ENCODE measurements at places on chromosomes 2 and 18. TPM values are rescaled to one million over a fixed set of nuclear protein-coding genes. Genes with fewer than 3 reads are reported as not detected.

- H3K4me3 ChIP-seq, result no peak overlapping the region
- no peaks in the 10 kb centered on the region for H3K27me3 ChIP-seq
- H3K36me3 ChIP-seq, result no peaks in the 10 kb centered on the region
- no peaks in the 10 kb centered on the region for H3K4me1 ChIP-seq
- DNase-seq, result no peak
- no peak overlapping the region for H3K27ac ChIP-seq
Observed at GRCh38 chr2:129499747-129500146, 479.7 kb upstream of the RAB6C start.

DNA sequence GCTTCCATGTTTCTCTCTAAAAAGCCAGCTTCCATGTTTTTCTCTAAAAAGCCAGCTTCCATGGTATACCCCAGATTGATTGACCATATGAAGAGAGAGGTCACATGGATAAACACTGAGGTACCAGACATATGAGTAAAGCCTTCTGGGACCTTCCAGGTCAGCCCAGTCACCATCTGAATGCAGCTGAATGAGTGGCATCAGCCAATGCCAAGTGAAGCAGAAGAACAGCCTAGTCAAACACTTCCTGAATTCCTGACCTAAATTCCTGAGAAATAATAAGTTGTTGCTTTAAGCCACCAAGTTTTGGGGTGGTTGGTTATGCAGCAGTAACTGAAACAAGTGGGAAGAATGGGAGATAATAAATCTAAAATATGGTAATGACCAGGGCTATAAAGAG lies 5.7 kb upstream of the ALS2 start:
- H3K4me1 ChIP-seq, result no peaks in the 10 kb centered on the region
- no peaks in the 10 kb centered on the region for H3K27me3 ChIP-seq
- DNase-seq, result no peak
- H3K27ac ChIP-seq, result no peak overlapping the region

HRH4 gene
- not detected for total RNA-seq

ASB18 gene
- total RNA-seq, result not detected

DNA sequence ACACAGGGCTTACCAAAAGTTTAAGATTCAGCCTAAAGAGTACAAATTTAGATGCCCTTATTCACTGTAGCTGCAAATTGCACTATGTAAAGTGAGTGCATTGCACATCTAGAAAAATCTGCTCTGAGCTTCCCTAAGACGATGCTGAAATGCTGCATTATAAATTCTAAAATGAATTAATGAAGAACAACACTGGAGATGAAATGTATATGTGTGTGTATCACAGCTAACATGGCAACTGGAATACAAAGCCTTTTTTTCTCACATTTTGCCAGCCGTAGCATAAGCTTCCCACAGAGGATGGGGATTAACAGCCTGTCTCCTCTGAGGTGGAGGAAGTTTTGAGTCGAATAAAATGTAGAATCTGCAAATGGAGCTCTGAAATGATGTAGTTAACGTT lies 338.3 kb upstream of the ZEB2 start:
- no peak overlapping the region for H3K27ac ChIP-seq
- H3K36me3 ChIP-seq, result no peaks in the 10 kb centered on the region
- no peaks in the 10 kb centered on the region for H3K27me3 ChIP-seq

DSC2 gene
- 11.7 TPM for total RNA-seq

AKAIN1 gene
- total RNA-seq, result not detected

TOGARAM2 gene
- total RNA-seq, result under 0.01 TPM

CHRND gene
- total RNA-seq, result not detected
